Coronary artery (tissue), 2 donors: ENCODE measurements at places on chromosomes 3 and 15.

GRCh38 chr3:54138937-54139547, 16.7 kb downstream of the CACNA2D3 start:
- no peak for DNase-seq

DNA sequence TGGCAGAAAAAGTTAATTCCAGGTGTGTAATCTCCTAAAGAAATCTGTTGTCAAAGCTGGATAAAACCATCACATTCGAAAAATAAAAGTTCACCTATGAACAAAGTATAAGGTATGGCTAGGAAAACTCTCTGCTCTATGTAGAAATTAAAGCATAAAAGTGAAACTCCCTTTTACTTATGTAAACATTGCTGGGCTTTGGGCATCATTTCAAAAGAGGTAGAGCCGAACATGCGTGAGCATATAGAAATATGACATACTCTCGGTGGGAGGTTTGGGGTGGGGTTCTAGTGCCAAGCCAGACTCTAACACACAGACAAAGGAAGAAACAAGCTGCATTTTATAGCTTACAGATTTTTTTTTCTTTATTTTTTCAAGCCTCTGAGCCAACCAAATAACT, 306.8 kb upstream of the ATP11B start:
- no peak for DNase-seq

- no peak for DNase-seq
Observed at GRCh38 chr3:196144383-196145105, 62.7 kb upstream of the TFRC start.

GRCh38 chr15:83858820-83859505, 205.0 kb downstream of the ADAMTSL3 start:
- no peak for DNase-seq

DNA sequence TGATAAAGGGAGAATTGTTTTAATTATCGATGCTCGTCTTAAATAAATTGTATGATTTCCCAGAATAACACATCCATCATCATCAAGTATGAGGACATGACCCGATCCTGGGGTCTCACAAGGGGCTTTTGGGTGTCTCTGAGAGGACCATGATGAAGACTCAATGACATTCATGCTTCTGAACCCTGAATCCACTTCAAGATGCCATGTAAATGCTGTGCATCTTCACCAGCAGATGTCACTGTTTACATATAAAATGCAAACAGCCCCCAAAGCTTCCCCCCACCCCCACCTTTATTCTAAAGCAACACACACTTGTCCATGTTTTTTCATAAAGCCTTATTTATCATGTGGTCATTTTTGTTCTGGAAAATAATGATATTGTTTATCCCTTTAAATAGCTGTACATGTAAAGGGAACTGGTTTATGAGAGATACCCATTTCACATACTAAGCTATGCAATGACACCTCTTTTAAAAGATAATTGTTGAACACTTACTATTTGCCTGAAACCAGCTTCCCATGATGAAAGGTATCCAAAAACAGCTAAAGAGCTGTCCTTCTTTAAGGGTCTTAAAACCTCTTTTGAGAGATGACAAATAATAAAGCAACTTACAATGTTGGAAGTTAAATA, 69.7 kb upstream of the UBE3A start:
- DNase-seq = no peak

GRCh38 chr3:103976931-103977339, 1389.8 kb upstream of the ALCAM start:
- no peak for DNase-seq

- no peak for DNase-seq
Observed at GRCh38 chr3:59339818-59340217, 290.0 kb upstream of the CFAP20DC start.

GRCh38 chr3:118760585-118761290, 273.9 kb downstream of the IGSF11 start:
- DNase-seq = no peak

DNA sequence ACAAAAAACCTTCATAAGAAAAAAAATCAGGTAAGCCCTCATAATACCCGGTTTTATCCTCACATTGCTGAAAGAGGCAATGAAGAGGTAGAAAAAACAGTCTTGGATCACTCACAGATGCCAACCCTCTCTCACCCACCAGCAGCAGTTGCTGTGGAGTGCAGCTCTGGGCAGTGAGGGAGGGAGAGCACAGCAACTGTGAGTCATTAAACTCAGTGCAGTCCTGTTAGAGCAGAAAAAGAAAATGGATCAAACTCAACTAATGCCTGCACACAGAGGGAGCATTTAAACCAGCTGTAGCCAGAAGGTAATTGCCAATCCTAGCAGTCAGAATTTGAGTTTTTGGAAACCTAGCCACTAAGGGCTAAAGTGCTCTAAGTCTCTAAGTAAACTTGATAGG, 1050.6 kb upstream of the ALCAM start:
- DNase-seq = no peak
